Inflammatory macrophage (primary cell): ENCODE measurements at places on chromosomes 13 and 19.

- no peak for DNase-seq
Observed at GRCh38 chr13:19634256-19634740, 839 bp downstream of the MPHOSPH8 start.

- DNase-seq, result no peak
Observed at GRCh38 chr13:44726214-44726613, 150.1 kb upstream of the TSC22D1 start.

- no peak for DNase-seq
Observed at GRCh38 chr19:16096280-16096855, 15.3 kb upstream of the RAB8A start.

DNA sequence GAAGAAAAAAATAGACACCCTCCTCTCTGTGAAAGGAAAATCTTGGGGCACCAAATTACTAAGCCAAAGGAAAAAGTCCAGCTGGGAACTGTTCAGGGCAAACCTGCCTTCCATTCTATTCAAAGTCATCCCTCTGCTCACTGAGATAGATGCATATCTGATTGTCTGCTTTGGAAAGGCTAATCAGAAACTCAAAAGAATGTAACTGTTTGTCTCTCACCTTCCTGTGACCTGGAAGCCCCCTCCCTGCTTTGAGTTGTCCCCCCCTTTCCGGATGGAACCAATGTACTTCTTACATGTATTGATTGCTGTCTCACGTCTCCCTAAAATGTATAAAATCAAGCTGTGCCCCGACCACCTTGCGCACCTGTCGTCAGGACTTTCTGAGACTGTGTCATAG is 216.0 kb upstream of the SOX1 start:
- no peak for DNase-seq

- peak; percentile 31 for DNase-seq
Observed at GRCh38 chr13:95620030-95620824, 24.3 kb downstream of the DZIP1 start.

GRCh38 chr19:4556597-4557127 is 2.8 kb downstream of the SEMA6B start:
- DNase-seq, result peak; percentile 67
